A549 treated with CORT108297 at 1 μM for 4 hours (cell line): ENCODE measurements at places on chromosomes 4 and X. TPM values are rescaled to one million over a fixed set of nuclear protein-coding genes. Genes with fewer than 3 reads are reported as not detected.

ATP8A1 gene
- total RNA-seq, result 0.02 to 0.22 TPM (median 0.03 TPM) in 5 replicates

ADH1C gene
- not detected in 5 replicates for total RNA-seq

RAI2 gene
- 0.08 to 0.18 TPM (median 0.14 TPM) in 5 replicates for total RNA-seq

PF4V1 gene
- total RNA-seq, result not detected in 5 replicates

MAGEA9B gene
- total RNA-seq, result not detected in 5 replicates

GATA1 gene
- total RNA-seq, result not detected in 5 replicates

ARHGAP6 gene
- total RNA-seq, result 0.01 to 0.03 TPM in 2 of 5 replicates, not detected in the others

S100P gene
- 32.2 to 75.0 TPM (median 64.2 TPM) in 5 replicates for total RNA-seq

SMIM43 gene
- 0.22 to 0.46 TPM (median 0.34 TPM) in 5 replicates for total RNA-seq

DIPK2B gene
- total RNA-seq, result 0.02 TPM in 1 of 5 replicates, not detected in the others

KIAA1210 gene
- total RNA-seq, result not detected in 5 replicates

F8A1 gene
- 55.5 to 100 TPM (median 93.0 TPM) in 5 replicates for total RNA-seq

AFM gene
- not detected in 5 replicates for total RNA-seq

MAGEA10 gene
- total RNA-seq, result 0.05 to 0.13 TPM (median 0.08 TPM) in 4 of 5 replicates, not detected in the other

IBSP gene
- not detected in 5 replicates for total RNA-seq

PHOX2B gene
- total RNA-seq, result 0.02 TPM in 1 of 5 replicates, not detected in the others

ACE2 gene
- not detected in 5 replicates for total RNA-seq

RAB33B gene
- total RNA-seq, result 1.8 to 2.8 TPM (median 2.1 TPM) in 5 replicates

PLP1 gene
- not detected in 5 replicates for total RNA-seq

NDST4 gene
- total RNA-seq, result not detected in 5 replicates

EMCN gene
- total RNA-seq, result not detected in 5 replicates

BANK1 gene
- total RNA-seq, result 0.69 to 0.82 TPM (median 0.73 TPM) in 5 replicates

IGFBP7 gene
- total RNA-seq, result 206 to 336 TPM (median 240 TPM) in 5 replicates
